ENCODE measurements at places on chromosomes 7 and 10.

- DNase-seq: no peak
These were observed 354.5 kb upstream of the ZMIZ1 start for GRCh38 chr10:78714225-78714624.

DNA sequence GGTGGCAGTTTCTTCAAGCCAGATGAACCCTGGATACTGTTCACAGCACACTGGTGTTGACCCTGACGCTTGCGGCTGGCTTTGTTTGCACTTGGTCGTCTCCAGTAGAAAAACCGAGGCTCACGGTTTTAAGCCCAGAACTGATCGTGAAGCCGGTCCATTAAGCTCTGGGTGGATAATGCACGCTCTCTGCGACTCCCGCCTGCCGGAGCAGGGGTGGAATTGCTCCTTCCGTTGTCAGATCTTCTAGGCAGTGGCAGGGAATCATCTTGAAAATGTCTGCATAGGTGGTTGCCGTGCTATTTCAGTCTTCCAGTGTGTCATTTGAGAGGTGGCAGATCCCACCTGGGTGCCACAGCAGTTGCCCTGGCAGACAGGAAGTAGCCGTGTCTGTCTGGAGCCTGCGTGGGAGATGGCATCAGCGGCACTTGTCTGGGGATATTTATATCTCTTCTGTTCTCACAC, 35.9 kb upstream of the AP5Z1 start:
- DNase-seq: no peak

DNA sequence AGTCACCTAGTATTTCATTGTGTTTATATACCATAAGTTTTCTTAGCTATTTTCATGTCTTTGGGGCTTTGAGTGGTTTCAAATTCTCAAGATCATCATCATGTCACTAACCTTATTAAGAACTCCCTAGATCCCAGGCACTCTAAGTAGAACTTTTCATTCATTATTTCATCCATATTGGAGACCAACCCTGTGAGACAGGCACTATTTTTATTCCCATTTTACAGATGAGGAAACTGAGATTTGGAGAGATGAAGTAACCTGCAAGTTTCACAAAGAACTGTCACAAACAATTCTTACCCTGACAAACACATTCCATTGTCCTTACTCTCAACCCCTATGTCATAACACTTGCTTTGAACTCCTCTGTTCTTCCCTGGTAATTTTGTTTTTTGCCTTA, 13.8 kb upstream of the SND1 start:
- DNase-seq: no peak

DNA sequence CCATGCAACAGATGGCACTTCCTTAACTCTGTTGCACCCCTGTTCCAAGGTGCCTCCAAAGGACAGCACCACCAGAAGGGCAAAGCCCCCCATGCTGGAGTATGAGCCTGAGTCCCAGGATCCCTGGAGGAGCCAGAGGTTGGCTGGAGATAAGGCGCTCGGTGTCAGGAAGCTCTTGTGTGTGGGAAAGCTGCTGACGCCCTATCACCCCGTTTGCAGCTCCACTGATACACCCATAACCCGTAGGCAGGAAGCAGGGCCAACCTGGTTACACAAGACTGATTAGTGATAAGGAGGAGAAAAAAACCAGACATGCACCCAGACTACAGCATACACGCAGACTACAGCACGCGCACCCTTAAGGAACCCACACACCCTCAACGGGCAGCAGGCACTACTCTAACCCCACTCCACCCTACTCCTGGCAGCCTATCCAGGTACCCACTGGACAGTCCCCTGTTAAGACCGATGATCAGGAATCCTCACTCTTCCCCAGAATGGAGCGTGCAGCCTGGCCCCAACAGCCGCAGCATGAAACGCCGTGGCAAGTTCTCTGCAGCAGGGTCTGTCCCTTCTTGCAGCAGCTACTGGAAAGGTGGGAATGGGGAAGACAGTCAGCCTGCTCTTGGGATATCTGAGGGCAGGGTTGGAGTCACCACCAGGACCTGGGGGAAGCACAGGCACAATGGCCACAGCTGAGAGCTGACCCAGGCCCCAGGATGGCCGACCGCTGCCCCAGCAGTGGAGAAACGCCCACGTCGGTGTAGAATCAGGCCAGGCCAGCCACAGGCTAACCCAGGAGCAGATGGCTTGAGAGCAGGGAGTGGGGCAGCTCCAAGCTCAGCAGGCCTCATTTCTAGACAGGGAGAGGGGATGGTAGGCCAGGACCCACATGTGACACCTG, 38.3 kb upstream of the TUBB8 start:
- DNase-seq: no peak

DNA sequence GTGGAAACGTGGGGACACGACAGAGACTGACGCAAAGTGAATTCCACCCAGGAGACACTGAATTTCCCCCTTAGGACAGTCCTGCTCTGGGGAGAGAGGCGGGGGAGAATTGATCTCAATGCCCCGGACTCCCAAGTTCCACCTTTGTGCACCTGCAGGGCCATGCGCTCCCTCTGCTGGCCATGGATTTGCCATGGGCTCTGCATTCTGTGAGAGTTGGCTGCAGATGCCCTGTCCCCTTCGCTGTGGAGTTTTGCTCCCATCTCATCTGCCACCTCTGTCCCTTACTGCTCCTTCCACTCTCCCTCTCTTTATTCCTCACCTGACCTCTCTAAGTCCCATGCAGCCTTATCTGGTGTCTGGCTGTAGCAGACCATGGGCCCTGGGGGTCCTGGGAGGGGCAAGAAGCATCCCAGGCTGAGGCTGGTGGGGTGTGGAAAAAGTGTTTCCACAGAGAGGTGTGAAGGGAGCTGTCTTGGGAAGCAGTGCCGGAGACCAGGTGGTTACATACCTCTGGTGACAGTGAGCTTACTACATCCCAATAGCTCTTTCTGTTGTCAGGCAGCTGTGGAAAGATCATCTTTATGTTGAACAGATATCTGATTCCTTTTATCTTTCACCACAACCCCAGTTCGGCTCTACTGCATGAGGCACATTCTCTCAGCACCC, 14.3 kb downstream of the GHRHR start:
- peak; percentile 19 for DNase-seq

DNA sequence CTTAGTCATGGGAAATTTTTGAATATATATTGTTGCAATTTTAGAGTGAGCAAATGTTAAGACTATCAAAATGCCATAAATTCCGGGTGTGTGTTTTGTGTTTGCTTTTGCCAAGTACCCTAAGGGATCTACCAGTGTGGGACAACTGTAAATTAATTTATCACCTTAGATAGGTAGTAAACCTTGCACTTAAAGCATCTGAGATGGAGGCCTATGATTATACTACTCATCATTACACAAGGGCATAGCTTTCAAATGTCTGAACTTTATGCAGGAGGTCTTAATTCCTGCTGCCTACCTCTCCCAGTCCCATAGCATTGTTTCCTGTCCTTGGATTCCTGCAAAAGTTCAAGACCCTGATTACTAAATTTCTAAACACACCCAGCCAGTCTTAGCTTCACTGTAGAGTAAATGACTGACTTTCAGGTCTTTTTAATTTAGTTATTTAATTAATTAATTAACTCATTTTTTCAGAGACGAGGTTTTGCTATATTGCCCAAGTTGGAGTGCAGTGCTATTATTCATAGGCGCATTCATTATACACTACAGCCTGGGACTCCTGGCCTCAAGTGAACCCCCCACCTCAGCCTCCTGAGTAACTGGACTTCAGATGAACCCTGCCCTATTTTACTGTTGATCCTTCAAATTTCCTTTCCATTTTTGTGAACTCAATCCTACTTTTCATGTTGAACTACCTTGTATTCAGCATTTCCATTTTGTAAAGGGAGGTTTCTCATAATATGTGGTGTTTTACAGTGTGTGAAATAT, 47.0 kb downstream of the THSD7A start:
- DNase-seq: no peak

GRCh38 chr10:110793886-110794285, 77.8 kb upstream of the PDCD4 start:
- no peak for DNase-seq

DNA sequence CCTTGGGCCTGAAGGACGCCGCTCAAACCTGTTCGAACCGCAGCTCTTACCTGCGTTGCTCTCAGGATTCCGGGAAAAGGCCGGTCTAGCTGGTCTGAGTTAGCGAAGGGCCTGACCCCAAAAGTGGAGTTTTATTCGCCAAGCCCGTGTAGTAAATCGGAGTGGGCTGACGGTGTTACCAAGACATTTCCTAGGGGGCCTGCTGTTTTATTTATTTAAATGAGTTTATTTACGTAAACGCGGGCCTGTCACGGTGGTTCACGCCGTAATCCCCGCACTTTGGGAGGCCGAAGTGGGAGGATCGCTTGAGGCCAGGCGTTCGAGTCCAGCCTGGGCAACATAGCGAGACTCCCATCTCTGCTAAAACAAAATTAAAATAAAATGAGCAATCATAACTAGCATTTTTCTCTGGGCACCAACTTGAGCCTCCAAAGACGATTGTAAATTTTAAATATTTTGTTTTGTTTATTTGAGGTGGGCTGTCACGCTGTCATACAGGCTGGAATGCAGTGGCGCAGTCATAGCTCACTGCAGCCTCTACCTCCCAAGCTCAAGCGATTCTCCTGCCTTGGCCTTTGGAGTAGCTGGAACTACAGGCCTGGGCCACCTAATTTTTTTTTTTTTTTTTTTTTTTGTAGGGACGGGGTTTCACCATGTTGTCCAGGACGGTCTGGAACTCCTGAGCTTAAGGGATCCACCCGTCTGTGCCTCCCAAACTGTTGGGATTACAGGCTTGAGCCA, 903 bp downstream of the ZNF655 start:
- DNase-seq: no peak

GRCh38 chr10:71980181-71981014, 16.2 kb downstream of the CHST3 start:
- DNase-seq: no peak

- DNase-seq: no peak
These were observed 61.7 kb upstream of the NXPH1 start for GRCh38 chr7:8371742-8372141.

GRCh38 chr7:134440067-134440466, 18.8 kb downstream of the AKR1B1 start:
- no peak for DNase-seq

DNA sequence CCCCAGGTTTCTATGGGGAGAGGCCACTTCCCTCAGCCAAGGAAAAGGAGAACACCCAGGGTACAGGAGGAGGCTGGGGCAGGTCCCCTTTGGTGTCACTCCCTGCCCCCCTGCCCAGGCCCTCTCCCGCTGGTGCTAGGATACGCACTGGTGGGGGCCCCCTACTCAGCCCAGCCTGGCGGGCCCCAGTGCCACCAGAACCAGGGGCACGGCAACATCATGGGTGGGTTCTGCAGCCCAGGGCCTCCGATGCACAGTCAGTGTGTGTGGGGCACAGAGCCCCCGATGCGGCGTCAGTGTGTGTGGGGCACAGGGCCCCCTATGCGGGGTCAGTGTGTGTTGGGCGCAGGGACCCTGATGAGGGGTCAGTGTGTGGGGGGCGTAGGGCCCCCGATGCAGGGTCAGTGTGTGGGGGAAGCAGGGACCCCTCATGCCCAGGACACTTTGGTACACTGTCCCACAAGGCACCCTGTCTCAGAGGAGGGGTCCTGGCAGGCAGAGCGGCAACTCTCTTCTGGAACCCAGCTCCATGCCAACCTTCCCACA, 23.1 kb upstream of the ZNF735 start:
- no peak for DNase-seq

DNA sequence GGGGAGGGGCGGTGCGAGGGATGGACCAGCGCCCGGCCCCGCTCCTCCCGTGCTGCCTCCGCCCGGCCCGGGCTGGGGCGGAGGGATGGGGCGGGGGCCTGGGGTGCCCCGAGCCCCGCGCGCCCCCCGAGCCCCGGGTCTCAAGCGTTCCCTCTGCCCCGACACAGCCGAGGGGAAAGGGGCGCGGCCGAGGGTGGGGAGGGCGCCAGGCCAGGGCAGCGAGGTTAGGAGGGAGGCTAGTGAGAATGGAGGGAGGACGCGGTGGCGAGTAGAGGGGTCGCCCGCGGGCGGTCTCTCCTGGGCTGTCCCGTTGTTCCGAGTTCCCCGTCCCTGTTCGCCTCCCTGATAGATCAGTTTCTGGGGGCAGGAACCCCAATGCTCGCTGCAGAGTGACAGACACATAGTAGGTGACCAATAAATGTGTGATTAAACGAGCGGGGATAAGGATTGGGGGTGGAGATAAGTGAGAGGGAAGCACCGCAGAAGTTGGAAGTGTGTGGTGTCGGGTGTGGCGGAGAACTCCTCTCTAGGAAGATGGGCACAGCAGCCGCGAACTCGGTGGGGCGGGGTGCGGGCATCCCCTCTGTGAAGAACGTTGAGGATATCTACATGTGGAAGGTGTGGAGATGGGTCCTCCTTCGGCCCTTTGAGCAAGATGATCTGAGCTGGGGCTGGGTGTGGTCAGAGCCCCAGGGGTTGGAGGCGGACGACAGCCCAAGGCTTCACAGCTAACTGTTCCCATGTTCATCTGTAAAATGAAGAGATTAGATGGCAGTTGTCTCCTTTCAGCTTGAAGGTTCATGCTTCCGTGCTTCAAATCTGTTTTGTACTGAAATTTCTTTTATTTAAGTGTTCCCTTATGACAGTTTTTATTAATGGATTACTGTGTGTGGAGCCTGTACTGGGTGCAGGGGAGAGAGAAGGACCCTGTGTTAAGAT, 580 bp downstream of the ZNF775 start:
- DNase-seq: no peak

DNA sequence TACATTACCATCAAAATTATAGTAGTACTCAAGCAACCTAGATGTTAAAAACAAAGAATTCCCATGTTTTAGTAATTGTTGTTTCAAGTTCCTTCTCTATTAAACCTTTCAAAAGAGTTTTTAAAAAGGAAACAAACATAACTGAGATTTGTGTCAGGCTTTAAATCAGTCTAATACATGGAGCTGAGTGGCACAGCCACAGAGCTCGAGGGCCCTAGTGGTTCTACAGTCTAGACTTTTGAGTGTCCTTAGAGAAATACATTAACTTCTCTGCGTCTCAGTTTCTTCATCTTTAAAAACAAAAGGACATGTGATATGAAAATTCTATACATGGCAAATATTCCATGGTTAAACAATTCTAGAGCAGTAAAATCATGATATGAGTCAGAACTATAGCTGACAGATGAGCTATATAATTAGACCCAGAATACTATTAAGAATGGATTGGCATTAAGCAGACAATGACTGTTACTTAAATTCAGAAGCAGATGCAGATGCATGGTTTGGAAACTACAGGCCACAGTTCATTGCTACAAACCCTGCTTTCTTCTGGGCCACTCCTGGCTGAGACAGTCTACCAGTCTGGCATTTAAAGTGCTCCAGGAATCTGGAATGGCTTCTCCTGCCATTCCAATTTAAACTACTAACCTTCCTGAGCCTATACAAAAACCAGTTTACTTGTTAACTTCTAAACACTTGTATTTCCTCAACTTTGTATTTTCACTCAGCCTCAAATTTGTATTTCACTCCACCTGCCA, 77.4 kb downstream of the EPC1 start:
- DNase-seq: no peak
